ENCODE measurements at places on chromosomes 5 and 9. TPM values are rescaled to one million over a fixed set of nuclear protein-coding genes. Genes with fewer than 3 reads are reported as not detected.

DNA sequence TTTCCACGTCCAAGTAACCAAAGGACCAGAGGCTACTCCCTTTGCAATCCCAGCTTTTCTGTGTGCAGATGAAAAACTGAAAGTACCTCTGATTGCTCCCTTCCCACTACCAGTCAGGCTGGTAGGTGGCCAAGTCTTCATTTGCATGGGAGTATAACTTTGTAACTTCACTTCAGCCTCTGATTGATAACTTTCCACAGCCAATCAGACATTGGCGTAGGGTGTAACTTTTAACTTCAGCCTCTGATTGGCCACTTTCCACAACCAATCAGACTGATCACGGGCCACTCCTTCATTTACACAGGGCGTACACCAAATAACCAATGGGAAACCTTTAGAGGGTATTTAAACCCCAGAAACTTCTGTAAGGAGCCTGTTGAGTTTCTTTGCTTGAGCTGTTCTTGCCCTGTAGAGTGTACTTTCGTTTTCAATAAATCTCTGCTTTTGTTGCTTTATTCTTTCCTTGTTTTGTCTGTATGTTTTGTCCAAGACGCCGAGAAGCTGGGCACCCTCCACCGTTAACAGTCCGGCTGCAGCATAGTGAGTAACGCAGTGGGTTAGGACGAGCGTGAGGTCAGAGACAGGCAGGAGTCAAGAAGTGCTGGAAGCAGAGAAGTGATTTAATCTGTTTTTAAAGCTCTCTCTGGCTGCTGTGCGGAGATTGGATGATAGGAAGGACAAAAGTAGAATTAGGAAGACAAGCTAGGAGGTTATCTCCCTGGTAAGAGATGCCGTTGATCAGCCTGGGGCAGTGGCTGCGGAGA, 3.5 kb upstream of the EXOSC2 start:
- DNase-seq: no peak

DNA sequence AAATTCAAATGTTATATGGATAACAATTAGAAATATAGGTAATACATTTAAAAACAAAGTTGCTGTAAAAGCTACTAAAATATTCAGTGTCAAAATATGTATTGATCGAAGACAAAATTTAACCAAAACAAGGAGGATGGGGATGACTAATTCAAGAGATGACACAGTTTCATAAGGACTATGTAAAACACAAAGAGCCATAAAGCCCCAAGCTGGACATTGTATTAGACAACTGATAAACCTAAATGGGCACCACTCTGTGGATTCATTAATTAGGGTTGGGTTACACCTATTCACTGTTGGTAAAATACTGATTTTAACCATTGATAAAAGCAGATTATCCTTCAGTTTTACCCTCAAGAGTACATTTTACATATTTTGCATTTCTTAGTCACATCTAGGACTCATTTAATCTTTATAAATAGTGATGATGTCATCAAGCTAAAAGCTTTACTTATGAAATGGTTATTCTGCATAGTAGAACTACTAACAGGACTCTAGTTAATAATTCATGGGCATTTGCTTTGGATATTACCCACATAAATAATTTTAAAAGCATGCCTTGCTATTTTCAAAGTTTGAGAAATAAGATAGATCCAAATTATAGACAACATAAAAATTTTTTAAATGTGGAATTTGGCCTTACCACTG, 13.7 kb downstream of the TUT7 start:
- DNase-seq: no peak

GRCh38 chr5:155522540-155522939, 509.0 kb downstream of the KIF4B start:
- no peak for DNase-seq

DNA sequence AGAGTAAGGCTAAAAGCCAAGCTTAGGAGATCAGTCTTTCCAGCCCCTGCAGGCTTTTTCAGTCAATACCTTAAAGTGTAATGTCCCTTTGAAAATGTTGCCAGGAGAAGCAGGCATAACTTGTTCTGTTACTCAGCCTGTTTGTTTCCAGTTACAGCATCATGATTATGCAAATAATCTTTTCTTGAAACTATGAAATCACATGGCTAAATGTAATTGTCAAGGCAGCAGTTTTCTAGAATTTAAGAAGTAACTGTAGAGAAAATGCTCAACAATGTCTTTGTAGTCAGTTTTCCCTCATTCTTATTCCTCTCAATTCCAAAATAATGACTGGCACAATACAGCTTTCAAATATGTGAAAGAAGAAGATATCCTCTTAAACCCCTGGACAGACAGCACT, 1.9 kb upstream of the GPR107 start:
- no peak for DNase-seq

DNA sequence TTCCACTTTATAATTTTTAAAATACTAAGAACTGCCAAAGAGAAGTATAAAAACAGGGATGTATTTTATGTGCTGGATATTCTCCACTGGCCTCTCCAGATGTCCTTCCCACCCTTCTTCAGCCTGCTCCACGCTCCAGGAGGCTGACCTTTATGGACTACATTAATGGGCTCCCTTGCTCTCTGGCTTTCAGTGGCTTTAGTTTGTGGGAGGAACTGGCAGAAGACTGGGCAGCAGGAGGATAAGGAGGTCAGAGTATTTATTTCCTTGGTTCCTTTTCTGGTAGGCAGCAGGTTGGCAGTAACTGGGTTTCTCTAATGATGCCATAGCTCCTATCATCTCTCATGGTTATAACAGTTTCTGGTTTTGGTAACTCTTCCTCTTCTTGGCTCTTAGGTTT, 133.9 kb downstream of the PAM start:
- no peak for DNase-seq

DNA sequence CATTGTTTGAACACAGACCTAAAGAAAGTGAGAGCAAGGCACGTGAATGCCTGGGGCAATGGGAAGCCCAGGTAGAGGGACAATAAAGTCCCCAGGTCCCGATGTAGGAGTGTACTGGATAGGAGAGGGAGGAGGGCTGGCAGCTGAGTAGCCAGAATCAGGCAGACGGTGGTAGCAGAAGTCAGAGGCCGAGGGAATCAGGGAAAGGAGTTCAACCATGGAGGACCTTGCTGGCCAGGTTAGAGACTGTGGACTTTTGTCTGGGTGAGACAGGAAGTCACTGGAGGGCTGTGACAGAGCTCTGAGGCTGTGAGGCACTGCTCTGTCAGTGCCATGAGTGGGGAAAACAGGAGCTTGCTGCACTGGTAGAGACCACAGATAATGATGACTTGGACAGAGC, 248.2 kb downstream of the EFNA5 start:
- no peak for DNase-seq

- DNase-seq: no peak
Observed at GRCh38 chr9:68476847-68477246, 63.8 kb downstream of the TMEM252 start.

DNA sequence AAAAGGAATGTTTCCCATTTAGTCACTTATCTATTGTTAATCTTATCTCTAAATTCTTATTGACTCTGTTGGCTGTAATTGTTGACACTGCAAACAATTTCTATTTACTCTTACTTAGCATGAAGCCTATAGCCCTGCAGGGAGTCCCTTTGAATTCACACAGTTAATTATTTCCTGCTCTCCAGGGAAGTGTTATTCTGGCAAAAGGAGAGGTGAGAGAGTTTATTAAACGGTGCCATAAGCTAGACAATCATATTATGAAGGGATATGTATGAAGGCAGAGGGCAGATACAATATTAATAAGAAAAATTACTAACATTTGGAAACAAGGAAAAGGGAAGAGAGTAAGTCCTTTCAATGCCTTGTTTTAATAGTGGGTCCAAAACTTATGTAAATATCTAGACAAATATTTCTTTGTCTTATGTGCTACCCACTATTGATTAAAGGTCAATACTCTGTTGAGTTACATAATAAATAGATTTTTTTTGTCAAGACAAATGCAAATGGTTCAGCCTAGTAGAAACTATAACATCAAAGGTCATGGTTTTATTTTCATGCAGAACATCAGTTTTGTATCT, 107.1 kb downstream of the CDH18 start:
- no peak for DNase-seq

GRCh38 chr9:87116492-87116891, 169.2 kb upstream of the GAS1 start:
- DNase-seq: no peak

GRCh38 chr9:129550199-129550839, 70.6 kb downstream of the C9orf50 start:
- no peak for DNase-seq

DNA sequence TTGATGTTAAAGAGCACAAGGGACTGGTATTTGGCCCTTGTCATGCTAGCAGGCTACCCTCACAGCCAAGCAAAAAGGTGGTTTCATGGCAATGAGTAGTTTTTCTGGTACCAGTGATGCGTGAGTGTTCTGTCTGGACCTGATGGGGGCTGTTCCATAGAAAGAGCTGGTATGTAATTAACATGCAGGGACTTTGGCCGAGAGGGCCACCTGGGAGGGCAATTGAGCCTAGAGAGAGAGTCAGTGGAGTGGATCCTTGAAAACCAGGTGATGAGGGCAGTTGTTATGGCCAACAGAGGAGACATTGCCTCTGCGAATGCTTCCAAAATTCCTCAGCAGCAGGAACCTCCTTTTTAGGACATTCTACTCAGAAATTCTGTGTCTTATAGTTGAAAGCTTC, 383.3 kb downstream of the PSAT1 start:
- no peak for DNase-seq

DNA sequence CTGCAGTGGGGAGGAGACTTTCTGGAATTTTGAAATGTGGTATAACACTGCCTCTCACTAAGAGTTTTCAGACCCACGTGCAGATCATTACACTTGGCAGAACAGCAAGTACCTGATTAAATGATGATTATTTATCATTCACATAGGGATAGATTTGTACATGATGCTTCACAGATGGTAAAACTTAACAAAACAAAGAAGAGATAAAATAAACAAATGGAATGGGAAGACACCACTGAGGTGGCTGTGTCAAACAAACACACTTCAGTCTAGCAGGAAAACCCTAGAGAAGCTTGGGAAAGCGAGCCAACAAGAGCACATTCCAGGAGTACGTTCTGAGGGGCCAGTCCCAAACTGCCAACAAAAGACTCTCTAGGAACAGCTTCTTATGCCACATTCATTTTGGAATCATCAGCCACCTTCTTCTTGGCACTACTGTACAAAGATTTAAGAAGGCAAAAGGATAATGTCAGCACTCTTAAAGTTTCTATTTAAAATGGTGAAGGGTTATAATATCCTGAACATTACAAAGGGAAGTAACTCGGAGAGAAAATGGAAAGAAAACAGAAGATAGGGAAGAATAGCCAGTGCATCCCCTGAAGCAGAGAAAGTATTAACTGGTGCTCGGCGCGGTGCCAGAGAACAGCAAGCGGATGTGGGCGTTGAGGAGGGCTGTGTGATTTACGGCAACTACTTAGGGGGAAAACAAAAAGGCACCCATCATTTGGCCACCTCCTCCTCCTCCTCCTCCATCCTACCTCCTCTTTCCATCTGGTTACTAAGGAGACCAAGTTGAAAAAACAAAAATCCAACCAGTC, 1.6 kb downstream of the MED27 start:
- no peak for DNase-seq

GRCh38 chr5:26669523-26669922, 368.9 kb downstream of the CDH9 start:
- no peak for DNase-seq

DNA sequence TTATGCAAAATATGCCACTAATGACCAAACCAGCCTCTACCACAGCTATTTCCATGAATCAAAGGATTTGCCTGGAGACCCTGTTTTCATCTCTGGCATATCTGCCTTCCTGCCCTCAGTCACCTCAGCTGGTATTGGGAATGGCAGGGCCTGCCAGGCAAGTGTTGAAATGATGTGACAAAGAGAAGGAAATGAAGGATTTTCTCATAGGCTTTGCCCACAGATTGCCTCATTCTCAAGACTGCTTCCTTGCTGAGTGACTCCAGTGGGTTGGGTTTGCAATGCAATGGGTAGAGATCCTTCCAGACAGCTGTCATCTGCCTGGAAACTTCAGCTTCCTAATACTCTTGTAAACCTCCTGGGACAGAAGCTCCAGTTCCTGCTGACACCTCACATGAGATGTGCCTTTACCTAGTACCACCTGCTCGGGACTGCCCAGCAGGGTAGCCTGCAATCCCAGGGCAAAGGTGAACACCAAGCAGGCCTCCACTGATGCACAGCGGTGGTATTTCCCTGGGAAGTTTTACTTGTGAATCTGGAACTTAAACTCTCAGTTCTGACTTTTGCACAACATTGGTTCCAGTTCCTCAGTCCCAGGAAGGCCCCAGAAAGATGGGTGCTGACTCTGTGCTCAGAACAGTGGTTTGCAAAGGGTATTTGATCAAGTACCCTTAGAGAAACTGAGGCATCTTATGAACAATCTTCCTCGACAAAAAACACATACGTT, 64.8 kb upstream of the SLC1A1 start:
- no peak for DNase-seq

DNA sequence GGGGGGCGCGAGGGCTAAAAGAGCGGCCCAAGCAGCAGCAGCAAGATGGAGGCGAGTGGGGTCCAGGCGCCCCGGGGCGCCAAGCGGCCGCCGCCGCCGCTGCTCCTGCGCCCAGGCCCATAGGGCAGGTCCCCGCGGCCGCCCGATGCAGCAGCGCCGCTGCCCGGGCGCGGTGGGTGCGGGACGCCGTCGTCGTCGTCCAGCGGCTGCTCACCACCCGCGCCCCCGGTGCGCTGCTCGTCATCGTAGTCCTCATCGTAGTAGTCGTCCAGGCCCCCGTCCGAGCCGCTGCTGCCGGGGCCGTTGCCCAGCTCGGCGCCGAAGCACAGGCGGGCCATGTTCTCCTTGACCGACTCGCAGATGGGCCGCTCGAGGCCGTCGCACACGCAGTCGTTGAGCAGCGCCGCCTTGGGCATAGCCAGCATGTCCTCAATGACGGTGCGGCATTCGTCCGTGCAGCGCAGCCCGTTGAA, 1.5 kb downstream of the GAS1 start:
- DNase-seq: no peak

DNA sequence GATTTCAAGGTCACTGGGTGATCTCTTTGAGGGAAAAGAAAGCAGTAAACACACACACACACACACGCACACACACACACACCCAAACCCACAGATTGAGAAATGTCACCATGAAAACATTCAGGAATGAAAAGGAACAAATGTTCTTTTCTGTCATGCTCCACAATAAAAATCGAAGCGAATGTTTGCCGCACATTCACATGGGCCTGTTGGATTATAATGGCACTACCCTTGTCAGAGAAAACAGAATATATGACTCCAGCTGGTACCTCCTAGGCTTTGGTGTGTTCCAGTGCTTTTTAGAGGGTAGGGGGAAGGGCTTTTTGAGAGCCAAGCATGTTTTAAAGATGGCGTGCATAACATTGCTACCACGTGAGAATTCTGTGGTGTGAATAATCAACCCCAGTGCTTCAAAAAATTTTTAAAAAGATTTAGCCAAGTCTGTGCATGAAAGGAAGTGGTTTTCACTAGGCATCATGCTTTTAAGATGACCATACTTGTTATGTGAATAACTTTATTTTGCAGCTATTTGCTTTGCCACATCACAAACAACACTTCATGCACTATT, 120.8 kb upstream of the ZNF608 start:
- DNase-seq: no peak

GRCh38 chr5:5615569-5615968, 193.1 kb downstream of the ICE1 start:
- DNase-seq: no peak

- DNase-seq: no peak
Observed at GRCh38 chr5:3131161-3131560, 379.7 kb upstream of the IRX2 start.

PFN3 gene
- not detected for total RNA-seq

ASTN2 gene
- 6.0 TPM for total RNA-seq

FOXD4L5 gene
- total RNA-seq: 0.19 TPM

ZNF883 gene
- total RNA-seq: 1.5 TPM

TIGD6 gene
- 2.6 TPM for total RNA-seq

CORO2A gene
- total RNA-seq: 12.0 TPM

PCDHA10 gene
- total RNA-seq: not detected

PRRT1B gene
- not detected for total RNA-seq

ZNF483 gene
- total RNA-seq: 7.8 TPM

CDH9 gene
- not detected for total RNA-seq

DBH gene
- not detected for total RNA-seq

PPP3R2 gene
- total RNA-seq: not detected

Data from activated naive CD8-positive, alpha-beta T cell treated with anti-CD3 and anti-CD28 coated beads, Interleukin-2, amount 10 ng/mL, durations not matched to agents 7 days and 5 days (primary cell).